Ammon's horn (tissue), 1 donor: ENCODE measurements at places on chromosomes 5 and 9.

- no peak for DNase-seq
These were observed 15.8 kb downstream of the ERGIC1 start for GRCh38 chr5:172849606-172850453.

- no peak for DNase-seq
These were observed 23.6 kb upstream of the CSF1R start for GRCh38 chr5:150109921-150110320.

GRCh38 chr9:137487454-137488326 is 28.6 kb upstream of the NSMF start:
- no peak for DNase-seq

DNA sequence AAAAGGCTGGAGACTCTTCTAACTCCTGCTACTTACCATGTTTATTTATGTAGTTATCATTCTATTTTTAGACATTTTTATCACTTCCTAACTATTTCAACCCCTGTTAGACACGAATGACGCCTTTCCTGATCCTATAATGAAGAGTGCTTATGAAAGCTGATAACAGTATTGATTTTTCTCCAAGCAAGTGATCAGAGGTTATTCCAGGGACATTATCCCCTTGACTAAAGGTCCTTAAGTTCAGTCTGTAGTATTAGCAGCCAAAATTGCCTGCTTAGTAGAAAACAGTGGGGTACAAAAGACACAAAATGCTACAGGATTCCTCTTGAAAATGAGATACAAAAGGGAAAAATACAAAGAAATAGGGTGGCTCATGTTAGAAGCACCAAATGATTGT is 235.6 kb downstream of the DNAH5 start:
- no peak for DNase-seq

GRCh38 chr5:138853132-138853531 is 22.0 kb downstream of the LRRTM2 start:
- DNase-seq, result no peak

DNA sequence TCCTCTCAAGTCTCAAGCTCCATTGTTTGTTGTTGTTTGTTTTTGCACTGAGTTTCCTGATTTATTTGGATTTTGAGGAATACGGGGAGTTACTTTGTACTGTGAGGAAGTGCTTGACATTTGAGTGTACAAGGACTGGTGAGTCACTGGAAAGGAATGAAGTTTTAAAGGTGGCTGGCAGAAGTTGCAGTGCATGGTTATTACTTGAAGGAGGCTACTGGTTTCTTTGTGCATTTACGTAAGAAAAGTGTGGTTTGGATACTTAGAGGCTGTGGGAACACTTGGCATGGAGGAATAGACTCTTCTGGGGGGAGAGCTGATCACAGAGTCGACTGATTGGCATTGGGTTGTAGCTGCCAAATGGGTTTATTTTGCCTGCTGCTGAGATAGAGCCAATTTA is 919.0 kb downstream of the TAF11L14 start:
- DNase-seq, result no peak

GRCh38 chr5:73395256-73395655 is 53.3 kb downstream of the FOXD1 start:
- DNase-seq, result no peak

DNA sequence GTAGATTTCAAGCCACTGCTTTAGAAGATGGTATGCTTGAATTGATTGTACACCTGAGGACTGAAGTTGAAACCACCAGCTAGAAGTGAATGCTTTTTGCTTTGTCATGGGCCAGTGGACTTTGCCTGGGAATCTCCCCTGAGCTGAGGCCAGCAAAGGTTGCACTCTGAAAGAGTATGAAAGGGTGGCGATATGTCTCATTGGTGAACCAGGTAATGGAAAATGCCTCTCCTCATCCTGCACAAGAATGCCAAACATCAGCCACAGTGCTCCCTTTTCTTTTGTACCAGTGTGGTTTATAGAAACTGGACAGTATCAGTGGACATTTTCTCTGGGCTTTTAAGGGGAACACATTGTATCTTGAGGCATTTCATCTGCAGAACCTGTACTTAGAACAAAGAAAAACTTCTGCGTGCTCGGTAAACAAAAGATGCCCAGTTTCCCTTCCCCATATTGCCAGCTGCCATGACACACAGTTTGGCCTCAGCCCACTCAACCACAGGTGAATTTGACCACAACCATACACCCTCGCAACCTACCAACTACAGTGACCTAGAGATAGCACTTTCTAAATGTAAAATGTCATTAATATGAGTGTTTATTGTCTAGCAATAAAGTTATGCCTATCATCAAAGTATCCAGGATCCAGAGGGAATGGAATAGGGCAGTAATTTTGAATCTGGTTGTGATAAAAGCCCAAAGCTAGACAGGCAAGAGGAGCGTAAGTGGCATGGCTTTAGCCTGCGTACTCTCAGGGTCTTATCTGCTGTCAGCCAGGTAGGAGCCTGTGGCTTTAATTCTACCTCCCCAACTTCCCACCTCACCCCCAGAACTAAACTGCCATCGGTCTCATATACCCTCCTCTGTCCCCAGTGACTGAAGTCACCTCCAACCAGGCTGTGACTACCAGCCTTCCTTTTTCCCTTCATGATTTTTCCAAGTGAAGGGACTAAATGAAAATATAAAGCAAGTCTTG is 79.5 kb upstream of the LHFPL2 start:
- no peak for DNase-seq

- DNase-seq, result no peak
These were observed 48.4 kb downstream of the IRX2 start for GRCh38 chr5:2703041-2703440.

DNA sequence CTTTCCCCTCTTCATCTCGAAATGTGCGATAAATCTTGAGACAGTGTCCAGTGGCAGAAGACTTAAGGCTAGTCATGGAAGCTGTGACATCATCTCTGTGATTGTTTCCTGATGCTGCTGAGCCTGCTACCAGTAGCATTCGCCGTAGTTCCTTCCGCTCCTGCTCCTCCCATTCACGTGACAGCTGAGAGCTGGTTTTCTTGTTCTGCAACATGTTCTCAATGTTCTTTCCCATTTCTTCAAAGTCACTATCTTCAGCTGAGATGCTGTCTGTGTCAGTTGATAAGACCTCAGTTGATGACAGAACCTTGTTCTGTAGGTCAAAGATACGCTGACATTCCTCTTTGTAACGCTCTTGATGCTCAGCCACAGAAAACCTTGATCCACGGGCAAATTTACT is 3.5 kb downstream of the TAF1L start:
- no peak for DNase-seq

DNA sequence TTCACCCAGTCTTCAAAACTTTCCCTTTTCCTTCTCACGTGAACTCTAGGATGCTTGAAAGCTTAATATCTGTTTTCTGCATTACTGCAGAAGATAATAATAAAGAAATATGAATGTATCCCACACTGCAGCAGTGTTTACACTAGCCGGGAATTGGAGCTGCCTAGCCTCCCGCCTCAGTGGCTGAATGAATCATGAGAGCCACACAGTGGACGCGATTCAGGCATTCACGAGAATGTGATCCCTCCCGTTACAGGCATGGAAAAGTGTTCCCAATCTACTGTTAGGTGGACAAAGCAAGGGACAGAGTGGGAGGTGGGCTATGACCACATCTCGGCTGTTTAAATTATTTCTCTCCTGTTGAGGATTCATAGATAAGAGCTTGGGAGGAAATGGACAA is 69.4 kb upstream of the CTSL start:
- no peak for DNase-seq

GRCh38 chr9:129781981-129782380 is 21.0 kb upstream of the TOR1B start:
- DNase-seq, result no peak

DNA sequence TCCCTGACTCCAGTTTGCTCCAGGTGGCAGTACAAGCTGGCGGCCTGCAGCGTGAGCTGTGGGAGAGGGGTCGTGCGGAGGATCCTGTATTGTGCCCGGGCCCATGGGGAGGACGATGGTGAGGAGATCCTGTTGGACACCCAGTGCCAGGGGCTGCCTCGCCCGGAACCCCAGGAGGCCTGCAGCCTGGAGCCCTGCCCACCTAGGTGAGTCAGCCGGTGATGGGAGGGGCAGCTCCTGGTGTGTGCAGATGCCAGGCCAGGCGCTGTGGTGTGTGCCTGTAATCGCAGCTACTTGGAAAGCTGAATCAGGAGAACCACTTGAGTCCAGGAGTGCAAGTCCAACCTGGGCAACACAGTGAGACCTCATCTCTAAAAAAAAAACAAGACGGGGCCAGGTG is 10.0 kb upstream of the CACFD1 start:
- no peak for DNase-seq

DNA sequence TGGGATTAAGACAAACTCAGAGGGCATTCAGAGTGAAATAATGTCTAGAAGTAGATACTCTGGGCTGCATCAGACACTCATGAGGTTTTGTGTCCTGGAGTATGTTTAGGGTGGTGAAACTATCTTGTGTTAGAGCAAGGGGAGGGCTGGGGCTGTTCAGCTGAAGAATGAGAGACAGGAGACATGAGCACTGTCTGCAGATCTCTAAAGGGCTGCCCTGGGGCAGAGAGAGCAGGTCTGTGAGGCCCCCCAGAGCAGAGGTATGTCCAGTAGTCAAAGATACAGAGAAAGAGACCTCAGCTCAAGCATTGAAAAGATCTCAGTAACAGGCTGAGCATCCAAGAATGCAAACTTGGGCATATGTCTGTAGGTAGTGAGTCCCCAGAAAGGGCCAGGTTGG is 45.9 kb upstream of the SHB start:
- DNase-seq, result no peak

- no peak for DNase-seq
These were observed 32.4 kb upstream of the LRRC14B start for GRCh38 chr5:158807-159447.

DNA sequence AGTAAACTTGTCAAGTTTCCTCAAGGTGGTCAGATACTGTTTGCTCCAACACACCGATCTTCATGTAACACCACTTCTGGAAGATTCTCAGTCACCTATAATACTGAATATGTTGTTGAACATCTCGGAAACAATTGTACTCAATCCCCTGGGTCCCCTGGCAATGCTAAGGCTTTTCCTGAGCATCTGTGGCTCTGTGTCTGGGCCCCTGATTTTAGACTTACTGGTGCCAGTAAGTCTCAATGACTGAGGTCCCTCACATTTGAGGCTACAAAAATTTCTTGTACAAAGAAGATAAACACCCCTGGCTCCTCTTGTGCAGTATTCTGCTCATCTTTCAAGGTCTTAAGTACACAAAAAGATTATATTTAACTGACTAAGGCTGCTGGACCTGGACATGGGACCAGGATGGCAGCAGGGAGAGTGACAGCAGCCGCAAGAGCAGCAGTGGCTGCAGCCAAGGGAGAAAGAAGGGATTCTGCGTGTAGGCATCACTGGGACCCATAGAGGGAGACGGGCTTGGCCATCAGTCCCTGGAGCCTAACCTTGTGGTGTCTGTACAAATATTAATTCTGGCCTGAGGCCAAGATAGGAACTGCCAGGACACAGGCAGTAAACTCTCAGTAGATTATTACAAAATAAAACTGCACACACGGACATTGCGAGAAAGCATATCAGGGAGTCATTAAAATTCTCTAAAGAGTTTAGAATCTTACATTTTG is 49.0 kb upstream of the TNPO1 start:
- DNase-seq, result no peak

DNA sequence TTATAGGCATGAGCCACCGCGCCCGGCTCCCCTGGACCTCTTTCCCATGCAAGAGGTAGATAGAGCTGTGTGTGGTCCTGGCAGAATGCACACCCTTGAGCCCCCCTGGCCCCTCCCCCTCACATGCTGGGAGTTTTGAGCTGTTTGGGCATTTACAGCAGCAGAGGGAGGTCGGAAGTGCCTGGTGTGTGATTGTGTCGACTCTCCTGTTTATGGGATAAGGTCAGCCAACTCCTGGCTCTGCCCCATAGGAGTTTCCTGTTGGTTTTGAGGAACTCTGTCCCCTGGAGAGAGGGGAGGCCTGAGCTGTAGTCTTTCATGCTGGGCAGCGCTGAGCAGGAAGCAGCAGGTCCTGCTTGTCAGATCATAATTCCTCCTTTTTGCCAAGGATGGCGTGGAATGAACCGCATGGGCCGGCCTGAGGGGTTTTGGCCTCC is 6.0 kb downstream of the LRRC8A start:
- DNase-seq, result no peak

DNA sequence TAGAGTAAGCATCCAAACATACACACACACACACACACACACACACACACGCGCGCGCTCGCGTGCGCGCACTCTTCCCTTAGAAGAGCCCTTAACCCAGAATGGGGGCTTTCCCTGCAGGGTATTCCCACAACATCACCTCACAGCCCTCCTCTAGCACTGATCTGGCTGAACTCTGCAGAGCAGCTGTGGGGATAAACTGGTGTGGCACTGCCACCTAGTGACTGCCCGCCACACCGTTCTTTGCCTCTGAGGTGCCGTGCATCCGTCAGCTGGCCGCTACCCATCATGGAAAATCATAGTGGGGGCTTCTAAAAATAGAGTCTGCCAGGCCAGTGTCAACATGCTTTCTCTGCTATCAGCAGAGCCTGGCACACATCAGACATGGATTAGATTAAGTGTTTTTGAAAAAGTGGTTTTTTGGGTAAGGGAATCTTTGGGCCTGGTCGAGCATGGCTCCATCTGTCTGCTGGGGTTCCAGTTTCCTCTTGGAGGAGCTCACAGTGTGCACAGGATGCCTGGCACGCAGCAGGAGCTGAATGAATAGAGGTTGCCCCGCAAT is 88.1 kb downstream of the KCNN2 start:
- DNase-seq, result peak; percentile 90
